ENCODE measurements at places on chromosomes 3 and 15.

DNA sequence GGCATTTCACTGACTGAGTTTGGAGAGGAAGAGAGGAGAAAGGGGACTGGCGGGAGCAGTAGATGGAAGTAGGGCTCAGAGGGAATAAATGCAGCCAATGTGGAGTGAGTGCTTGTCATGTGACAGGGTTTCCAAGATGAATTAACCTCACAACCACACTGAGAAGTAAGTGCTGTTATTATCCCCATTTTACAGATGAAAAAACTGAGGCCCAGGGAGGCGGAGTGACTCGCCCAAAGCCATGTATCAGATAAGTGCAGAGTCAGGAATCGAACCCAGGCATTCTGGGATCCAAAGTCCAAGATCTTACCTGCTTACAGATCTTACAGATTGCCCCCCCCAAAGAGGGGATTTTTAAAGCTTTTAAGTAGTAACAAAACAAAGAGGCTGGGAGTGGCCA lies 207.2 kb downstream of the SHQ1 start:
- peaks cover 17% of the 10 kb centered on the region for H3K27me3 ChIP-seq
- no peak overlapping the region for H3K27ac ChIP-seq
- H3K36me3 ChIP-seq: no peaks in the 10 kb centered on the region
- no peak for DNase-seq
- peaks cover 5% of the 10 kb centered on the region for H3K4me1 ChIP-seq
- H3K4me3 ChIP-seq: no peak overlapping the region

GRCh38 chr3:182028081-182028480 lies 316.4 kb downstream of the SOX2 start:
- no peaks in the 10 kb centered on the region for H3K27me3 ChIP-seq
- H3K27ac ChIP-seq: no peak overlapping the region
- no peaks in the 10 kb centered on the region for H3K4me1 ChIP-seq

DNA sequence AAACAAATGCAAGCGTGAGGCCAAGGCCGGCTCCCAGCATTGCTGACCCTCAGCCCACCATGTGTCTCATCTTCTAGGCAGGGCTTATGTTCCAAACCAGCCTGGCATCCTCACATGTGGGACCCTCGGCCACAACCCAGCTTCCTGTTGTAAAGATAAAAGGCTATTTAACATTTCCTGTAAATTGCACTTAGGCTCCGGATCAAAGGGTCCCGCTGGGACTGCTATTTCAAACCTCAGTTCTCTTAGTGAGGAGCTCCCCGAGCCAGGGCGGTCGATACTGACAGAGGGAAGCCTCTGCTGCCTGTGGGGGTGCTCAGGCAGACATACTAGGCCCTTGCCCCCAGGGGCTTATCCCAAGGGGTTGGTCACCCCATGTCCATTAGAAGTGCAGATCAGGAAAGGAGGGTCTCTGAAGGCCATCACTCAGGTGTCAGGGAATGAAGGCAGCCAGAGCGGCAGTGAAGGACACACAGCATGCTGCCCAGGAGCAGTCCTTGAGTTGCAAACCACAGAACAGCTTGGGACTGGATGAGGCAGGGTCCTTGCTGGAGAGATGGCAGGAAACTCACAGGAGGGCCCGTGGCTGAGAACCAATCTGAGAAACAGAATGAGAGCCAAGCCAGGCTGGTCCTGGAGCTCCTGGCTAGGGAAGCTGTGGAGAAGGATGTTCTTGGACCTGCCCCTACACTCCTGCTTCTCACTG lies 239.9 kb downstream of the TLE3 start:
- H3K36me3 ChIP-seq: no peaks in the 10 kb centered on the region
- H3K27ac ChIP-seq: no peak overlapping the region
- peaks cover 6% of the 10 kb centered on the region for H3K4me1 ChIP-seq
- DNase-seq: no peak
- H3K4me3 ChIP-seq: no peak overlapping the region

DNA sequence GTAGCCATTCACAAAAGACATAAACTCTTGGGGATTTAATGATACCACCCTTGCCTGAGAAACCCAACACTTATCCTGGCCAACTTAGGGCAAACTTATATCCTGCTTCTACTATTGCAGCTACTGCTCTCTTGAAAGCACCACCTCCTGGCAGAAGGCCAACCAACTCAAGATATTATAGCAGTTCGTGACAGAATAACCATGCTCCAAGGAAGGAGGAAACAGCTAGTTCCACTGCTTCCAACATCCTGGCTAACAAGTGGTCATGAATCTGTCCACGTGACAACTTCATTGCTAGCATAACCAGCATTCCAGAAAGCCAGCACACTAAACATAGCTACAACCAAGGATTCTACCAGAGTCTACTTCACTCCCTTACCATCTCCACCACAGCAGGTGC lies 1037.5 kb downstream of the TBL1XR1 start:
- H3K27me3 ChIP-seq: no peaks in the 10 kb centered on the region
- no peak overlapping the region for H3K4me3 ChIP-seq
- H3K36me3 ChIP-seq: no peaks in the 10 kb centered on the region
- H3K27ac ChIP-seq: no peak overlapping the region
- no peaks in the 10 kb centered on the region for H3K4me1 ChIP-seq

DNA sequence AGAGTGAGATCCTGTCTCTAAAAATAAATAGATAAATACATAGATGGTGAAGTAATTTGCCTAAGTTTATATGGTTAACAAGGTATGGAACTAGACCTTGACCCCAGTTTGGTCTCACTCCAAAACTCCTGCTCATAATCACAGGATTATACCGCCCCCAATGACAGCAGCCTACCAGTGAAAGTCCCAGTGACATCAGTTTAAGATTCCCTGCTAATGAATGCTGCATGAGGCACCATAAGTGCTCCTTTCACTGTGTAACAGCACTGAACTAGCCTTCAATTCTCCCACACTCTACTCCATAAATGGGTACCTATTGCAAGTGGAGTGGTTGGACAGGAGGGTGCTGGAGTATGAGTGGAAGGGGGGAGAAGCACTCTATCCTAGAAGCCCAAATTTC lies 23.7 kb upstream of the THSD4 start:
- no peaks in the 10 kb centered on the region for H3K27me3 ChIP-seq
- H3K36me3 ChIP-seq: no peaks in the 10 kb centered on the region
- DNase-seq: no peak
- no peak overlapping the region for H3K4me3 ChIP-seq
- H3K27ac ChIP-seq: no peak overlapping the region
